ENCODE measurements at places on chromosomes 5 and 9.
A peak's percentile ranks its signal among the peaks of the same experiment; 100 is the strongest.

DNA sequence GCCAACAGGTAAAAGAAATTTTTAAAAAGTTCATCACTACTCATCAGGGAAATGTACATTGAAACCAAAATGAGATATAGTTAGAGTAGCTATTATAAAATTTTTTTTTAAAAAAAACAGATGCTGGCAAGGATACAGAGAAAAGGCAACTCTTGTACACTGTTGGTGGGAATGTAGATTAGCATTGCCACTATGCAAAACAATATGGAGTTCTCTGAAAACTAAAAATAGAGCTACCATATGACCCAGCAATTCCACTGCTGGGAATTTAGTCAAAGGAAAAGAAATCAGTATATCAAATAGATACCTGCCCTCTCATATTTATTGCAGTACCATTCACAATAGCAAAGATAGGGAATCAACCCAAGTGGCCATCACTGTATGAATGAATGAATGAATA lies 44.2 kb upstream of the NIPAL4 start:
- DNase-seq, result no peak

GRCh38 chr9:137049544-137050449 lies 3.8 kb upstream of the NPDC1 start:
- no peak for DNase-seq

GRCh38 chr5:150353032-150353675 lies 4.3 kb upstream of the TCOF1 start:
- DNase-seq, result no peak

- DNase-seq, result no peak
Observed at GRCh38 chr9:88996921-88997235, 5.6 kb downstream of the S1PR3 start.

- no peak for DNase-seq
Observed at GRCh38 chr9:68941780-68942459, 72.0 kb downstream of the PRKACG start.

- DNase-seq, result no peak
Observed at GRCh38 chr5:71528206-71528605, 58.9 kb upstream of the MCCC2 start.

GRCh38 chr5:151682240-151682639 lies 4.5 kb downstream of the SPARC start:
- DNase-seq, result no peak

DNA sequence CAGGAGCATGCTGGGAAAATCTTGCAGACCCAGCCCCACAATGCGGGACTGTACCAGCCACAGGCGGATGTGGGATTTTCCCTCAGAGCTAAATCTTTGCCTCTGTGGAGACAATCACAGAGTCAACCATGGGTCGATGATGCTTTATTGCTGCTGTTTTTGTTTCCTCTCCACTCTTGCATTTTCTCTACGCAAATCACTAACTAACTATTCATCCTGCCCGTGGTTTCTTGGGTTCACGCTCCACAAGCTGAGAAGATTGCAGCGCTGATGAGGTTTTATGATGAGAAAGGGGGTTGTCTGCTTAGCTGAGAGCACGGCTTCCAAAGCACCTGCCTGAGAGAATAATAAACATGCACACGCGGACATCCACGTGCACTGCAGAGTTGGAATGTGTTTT lies 500.2 kb upstream of the ADAMTS16 start:
- no peak for DNase-seq

DNA sequence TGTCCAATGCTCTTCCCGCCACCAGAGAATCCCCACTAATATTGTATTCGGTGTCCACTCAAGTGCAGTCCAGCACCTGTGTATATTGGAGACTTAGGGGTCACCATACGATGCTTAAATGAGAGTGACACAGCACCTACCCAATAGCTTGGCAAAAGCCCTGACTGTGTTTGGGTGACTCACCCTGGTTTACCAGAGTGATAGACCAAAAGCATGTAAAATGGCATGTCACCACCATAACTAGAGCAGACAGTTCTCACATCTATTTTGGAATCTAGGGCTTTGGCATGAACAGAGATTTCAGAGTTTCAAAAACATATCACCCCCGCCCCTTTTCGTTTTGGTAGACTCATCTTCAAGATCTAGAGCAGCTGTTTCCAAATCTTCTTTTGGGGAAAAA lies 217.3 kb upstream of the RASEF start:
- no peak for DNase-seq

- no peak for DNase-seq
Observed at GRCh38 chr5:21672911-21673310, 1180.2 kb downstream of the CDH12 start.

DNA sequence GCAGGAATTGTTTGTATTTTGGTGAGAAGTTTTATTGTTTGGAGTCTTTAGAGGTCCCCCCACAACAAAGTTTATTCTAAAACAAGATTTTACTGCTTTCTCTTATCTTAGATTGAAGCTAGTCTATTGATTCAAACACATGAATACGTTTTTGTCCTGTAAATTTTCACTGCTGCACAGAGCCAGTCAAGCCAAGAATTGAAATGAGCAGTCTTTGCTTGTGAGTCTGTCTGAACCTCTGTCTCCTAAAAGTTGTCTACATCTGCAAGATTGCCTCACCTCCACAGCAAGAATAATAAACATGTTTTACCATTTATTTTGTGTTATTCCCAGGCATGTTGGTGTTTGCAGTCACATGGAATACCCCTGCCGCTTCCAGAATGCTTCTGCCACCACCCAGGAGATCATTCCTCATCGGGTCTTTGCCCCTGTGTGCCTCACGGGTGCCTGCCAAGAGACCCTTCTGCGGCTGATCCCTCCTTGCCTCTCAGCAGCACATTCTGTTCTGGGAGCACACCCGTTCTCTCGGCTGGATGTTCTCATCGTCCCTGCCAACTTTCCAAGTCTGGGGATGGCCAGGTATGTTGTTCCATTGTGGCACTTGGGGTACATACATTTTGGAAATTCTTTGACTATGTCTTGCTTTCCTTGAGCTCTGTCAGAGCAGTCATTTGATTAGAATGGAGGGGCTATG lies 74.1 kb downstream of the AOPEP start:
- DNase-seq, result no peak

DNA sequence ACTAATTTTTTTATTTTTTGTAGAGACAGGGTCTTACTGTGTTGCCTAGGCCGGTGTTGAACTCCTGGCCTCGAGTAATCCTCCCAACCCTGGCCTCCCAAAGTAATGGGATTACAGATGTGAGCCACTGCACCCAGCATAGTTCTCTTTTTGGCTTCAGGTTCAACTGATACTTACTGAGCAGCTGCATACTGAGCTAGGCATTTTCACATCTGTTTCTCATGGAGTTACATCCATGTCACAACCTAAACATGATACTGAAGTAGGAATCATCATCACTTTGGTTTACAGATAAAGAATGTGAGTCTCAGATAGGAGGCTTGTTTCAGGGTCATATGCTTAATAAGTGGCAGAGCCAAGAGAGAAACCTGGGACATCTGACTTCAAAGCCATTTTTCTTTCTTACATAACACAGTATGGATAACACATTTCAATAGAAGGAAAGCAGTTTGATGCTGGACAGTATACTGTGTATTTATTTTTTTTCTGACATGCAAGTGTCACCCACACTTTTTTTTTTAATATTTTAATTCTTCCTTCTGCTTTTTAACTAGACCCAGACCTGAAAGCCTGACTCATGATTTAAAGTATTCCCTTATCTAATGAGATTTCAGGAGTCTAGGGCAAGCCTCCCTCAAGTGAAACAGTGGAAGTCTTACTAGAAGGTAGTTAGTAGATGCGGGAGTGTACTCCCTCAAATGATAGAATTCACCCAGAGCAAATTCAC lies 90.8 kb downstream of the HACD4 start:
- DNase-seq, result peak; percentile 18

GRCh38 chr9:78053627-78054026 lies 22.0 kb upstream of the GNAQ start:
- no peak for DNase-seq

GRCh38 chr5:34587355-34588241 lies 68.5 kb upstream of the RAI14 start:
- DNase-seq, result peak; percentile 30

DNA sequence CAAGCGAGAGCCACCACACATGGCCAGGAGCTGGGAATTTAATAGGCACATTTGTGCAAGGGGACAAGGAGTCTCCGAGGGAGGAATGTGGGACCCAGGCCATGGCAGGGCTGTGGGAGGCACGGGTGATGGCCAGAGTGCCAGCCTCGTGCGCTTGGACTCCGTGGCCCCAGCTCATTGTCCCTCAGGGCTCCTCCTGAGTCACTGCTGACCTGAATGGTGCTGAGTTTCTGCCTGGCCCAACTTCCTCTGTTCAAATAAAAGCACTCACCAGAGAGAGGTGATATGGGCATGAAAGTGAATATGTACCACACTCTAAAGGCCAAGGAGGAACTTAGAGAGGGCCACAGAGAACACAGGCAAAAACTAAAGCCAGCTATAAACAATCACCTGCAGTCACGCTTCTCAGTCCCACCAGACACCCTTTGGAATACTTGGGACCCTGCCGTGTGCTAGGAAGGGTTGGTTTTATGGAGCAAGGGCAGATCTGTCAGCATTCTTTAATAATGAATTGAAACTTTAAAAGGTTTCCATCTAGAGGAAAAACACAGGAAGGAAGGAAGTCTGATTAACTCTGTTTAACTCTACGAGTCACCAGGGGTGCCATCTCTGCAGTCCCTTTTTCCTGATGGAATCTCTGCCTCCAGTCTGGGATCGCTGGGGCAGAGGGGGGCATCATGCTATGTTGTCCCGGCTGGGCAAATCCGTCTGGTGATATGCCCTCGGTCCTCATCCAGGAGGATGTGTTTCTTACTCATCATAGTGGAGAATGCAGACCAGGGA lies 25.1 kb upstream of the UBE2QL1 start:
- no peak for DNase-seq

DNA sequence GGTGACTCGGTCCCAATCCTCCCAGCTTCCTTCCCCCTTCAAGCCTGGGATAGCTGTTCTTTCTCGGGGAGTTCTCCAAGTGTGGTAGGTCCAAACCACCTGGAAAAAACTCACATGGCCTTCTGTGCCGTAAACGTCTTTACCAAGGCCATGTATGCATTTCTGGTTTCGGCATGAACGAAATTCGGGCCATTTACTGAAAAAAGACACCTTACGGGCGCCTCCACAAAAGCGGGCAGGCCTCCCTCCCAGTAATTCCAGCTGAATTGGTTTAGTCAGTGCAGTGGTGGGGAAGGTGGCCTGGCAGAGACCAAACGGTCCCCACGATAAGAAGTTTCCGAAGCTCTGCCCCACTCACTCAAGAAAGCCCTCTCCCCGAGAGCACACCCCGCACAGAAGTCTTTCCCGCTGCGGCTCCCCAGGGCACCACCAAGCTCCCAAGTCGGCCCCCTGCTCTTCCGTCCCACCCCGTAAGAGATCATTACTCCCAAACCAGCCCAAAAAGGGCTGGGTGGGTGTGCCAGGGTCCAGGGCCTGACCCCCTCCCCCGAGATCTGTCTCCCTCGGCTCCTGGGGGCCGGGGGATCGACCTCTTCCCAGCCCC lies 86.3 kb upstream of the MELK start:
- no peak for DNase-seq

- DNase-seq, result no peak
Observed at GRCh38 chr9:131759017-131759647, 19.3 kb upstream of the RAPGEF1 start.

DNA sequence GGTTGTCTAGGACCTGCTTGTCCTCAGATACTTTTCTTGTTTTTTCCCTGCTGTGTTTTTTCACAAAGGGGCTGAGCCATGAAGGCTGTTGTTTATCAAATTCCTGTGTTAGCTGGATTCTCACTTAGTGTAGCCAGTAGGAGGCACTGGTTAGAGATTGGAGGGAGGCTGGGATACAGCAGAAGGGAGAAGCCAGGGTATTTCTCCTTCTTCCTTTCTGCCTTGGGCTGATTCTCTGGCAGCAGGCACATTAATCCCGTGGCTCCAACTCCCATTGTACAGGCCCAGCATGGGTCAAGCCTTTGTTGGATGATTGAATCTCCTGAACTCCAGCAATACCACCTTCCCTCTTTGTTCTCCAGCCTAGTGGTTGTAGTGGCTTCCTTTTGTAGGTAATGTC lies 46.4 kb upstream of the FAM170A start:
- DNase-seq, result no peak

DNA sequence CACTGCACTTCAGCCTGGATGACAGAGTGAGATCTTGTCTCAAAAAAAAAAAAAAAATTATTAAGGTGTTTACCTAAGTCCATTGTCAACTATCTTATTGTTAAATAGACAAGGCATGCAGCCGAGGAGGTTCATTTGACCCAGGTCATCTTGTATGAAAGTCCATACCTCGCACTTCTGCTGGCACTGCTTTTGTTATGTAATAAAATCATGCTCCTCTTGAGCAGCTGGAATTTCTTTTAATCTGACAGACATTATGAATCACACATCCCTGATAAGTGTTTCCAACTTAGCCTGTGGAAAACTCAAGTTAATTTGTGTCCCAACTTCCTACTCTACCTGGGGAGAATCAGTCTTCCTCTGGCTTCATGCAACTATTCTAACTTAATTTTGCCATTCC lies 315.6 kb upstream of the KLF4 start:
- no peak for DNase-seq

- peak; percentile 11 for DNase-seq
Observed at GRCh38 chr9:1005043-1005667, 28.7 kb downstream of the DMRT3 start.

DNA sequence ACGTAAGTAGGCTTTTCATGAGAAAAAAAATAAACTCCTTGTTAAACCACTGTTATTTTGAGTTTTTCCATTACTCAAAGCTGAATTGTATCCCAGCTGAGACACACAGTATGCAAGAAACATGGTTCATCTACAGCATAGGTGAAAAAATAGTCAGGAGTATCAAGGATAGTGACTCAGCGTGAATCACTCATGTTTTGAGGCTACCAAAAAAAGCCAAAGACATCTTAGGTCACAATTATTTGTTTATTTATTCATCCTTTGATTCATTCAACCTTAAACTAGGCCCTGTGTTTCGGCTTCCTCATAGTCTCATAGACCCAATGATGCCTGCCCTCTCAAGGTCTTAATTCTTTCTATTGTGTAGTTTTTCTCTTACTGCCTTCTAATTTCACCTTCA lies 32.9 kb upstream of the STX17 start:
- DNase-seq, result no peak

DNA sequence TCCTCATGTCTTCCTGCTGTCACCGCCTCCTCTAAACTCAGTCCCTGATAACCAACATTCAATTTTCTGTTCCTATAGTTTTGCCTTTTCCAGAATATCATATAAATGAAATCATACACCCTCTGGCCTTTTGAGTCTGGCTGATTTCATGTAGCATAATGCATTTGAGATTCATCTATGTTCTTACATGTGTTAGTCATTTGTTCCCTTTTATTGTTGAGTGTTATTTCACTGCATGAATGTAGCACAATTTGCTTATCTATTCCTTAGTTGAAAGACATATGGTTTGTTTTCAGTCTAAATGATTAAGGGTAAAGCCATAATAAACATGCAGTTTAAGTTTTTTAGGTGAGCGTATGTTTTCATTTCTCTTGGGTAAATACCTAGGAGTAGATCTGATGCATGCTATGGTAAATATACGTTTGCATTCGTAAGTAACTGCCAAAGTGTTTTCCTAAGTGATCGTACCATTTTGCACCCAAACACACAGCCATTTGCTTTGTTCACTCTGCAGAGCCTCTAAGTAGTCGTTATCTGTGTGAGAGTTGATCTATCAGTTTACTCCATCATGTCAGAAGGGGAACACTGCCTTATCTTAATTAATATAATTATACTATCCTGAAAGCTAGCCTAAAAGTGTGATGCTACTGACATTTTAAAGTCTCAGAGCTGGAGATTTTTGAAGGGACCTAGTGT lies 460.8 kb downstream of the DMAC1 start:
- DNase-seq, result no peak

Data from AG09319 (cell line).